A549 treated with CORT108297 at 1 μM for 4 hours (cell line): ENCODE measurements at places on chromosomes 12 and 14. TPM values are rescaled to one million over a fixed set of nuclear protein-coding genes. Genes with fewer than 3 reads are reported as not detected.

The SDR9C7 gene
- total RNA-seq, result not detected in 5 replicates

The OR4K2 gene
- not detected in 5 replicates for total RNA-seq

The TSPAN31 gene
- 15.6 to 21.9 TPM (median 16.7 TPM) in 5 replicates for total RNA-seq

The CFAP73 gene
- total RNA-seq, result 0.07 to 0.13 TPM (median 0.11 TPM) in 4 of 5 replicates, not detected in the other

The OR6C65 gene
- not detected in 5 replicates for total RNA-seq

The DHH gene
- total RNA-seq, result 0.06 TPM in 2 of 5 replicates, not detected in the others

The FGD4 gene
- 2.3 to 4.2 TPM (median 3.2 TPM) in 5 replicates for total RNA-seq

The GPR137C gene
- 0.07 to 0.16 TPM (median 0.10 TPM) in 5 replicates for total RNA-seq

The KCNMB4 gene
- total RNA-seq, result 0.16 to 0.47 TPM (median 0.20 TPM) in 5 replicates

The SLC7A8 gene
- 0.47 to 0.73 TPM (median 0.55 TPM) in 5 replicates for total RNA-seq

The KCNC2 gene
- not detected in 5 replicates for total RNA-seq

The CLEC2A gene
- not detected in 5 replicates for total RNA-seq

The ARHGAP5 gene
- 35.6 to 55.1 TPM (median 48.9 TPM) in 5 replicates for total RNA-seq

The KRT71 gene
- 0.05 TPM in 1 of 5 replicates, not detected in the others for total RNA-seq

The LMNTD1 gene
- total RNA-seq, result not detected in 5 replicates
